NCI-H510A (cell line): ENCODE measurements at places on chromosomes 7 and 10.

- DNase-seq: no peak
These were observed 207.4 kb downstream of the ADARB2 start for GRCh38 chr10:1529806-1530413.

DNA sequence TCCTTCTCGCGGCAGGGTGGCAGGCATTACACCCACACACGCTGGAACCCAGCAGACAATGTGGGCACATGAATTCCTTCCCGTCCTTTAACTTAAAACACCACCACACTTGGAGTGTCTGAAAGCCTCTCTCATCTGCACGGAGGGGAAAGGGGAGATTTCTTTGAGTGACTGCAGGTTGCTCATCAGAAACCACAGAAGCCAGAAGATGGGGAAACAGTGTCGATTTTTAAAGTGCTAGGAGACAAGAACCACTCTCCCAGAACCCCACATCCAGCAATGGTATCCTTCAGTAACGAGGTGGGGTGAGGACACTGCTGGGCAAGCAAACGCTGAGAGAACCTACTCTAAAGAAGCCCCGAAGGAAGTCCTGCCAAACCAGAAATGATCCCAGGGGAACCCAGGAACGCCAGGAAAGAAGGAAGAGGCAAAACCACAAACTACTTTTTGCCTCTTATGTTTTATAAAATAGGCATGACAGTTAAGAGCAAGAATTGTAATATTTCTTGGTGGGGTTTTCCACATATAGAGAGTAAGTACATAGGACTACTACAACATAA lies 254.3 kb downstream of the ELFN1 start:
- DNase-seq: no peak

DNA sequence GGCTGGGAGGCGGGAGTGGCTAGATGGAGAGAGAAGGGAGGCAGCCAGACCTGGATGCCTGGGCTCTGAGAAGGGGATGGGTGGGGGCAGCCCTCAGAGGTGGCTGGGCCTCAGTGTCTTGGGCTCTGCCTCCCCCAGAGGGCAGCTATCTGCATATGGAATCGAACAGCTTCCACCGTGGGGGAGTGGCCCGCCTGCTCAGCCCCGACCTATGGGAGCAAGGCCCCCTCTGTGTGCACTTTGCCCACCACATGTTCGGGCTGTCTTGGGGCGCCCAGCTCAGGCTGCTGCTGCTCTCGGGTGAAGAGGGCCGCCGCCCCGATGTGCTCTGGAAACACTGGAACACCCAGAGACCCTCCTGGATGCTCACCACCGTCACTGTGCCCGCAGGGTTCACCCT lies 3.3 kb downstream of the ZAN start:
- DNase-seq: no peak

- DNase-seq: no peak
These were observed 81.1 kb downstream of the CTTNBP2 start for GRCh38 chr7:117791877-117792780.

DNA sequence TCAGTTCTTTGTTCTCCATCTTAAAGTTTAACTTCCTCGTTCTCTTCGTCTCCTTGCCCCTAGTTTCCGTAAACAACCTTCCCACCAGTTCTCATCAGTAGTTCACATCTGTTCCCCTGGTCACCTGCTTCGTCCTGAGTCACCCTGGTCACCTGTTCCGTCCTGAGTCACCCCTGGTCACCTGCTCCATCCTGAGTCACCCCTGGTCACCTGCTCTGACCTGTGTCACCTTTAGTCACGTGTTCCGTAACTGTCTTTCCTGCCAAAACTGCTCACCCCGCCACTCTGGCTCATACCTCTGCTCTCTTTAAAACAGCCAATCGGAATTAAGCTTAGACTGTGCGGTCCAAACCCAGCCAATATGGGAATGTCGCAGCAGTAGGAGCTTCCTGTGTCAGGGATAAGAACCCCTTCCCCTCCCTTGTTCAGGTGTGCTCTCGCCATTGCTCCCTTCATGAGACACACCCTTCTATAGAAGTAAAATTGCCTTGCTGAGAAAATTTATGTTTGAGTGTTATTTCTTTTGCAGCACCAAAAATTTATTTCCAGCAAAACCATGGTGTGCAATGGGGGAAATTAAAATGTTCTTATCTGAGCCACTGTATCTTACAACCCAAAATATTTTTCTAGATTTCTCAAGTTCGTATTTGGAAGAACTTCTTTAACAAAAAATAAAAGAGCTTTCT lies 112.2 kb downstream of the VIM start:
- no peak for DNase-seq

DNA sequence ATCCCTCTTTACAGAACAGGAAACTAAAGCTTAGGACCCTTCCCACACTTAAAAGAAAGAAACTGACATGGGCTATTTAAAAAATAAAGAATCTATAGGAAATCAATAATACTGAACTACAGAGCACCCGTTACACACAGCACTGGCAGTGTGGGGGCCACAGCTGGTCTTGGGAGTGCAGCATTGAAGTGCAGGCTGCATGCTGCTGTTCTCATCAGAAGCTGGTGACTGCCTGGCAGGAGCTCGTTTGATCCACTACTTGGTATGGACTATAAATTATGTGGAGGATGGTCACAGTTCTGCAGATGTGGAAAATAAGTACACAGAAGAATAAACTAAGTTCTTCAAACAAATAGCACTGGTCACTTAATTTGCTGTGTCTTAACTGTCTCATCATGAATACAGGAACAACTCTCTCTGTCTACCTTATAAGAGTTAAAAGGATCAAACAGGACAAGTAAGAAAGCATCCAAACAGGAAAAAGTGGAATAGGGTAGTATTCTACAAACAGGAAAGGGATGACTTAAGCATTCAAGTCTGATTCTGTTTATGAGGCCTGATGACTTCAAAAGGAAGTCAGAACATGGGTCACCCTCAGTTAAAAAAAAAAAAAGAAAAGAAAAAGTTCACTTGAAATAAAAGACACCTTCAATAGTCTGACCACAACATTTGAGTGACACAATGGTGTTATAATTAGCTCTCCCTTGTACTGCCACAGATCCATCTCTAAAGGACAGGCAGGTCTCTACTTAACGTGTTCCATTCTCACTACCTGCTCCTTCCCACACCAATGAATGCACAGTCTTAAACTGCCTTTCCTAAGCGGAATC lies 21.0 kb downstream of the DOCK4 start:
- no peak for DNase-seq

DNA sequence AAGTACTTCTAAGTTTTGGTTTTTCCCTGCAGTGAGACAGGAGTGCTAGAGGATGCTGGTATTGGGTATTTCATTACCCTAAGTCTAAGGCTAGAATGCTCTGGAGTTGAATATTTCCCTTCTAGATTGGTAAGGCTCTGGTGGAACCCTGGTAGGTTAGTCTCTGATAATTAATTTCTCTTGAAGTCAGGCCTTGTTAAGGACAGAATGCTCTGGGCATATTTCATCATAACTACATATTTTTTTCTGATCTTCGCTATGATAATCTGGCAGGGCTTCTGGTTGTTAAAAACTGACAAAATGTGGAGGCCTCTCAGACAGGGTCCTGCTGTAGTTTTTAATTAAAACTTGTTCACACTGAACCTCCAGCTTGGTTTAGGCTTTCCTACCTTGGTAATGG lies 83.8 kb downstream of the CDK13 start:
- DNase-seq: no peak

GRCh38 chr7:47579458-47579857 lies 2.5 kb downstream of the TNS3 start:
- no peak for DNase-seq
